Osteocyte (in vitro differentiated cells): ENCODE measurements at places on chromosomes 2 and 18.

GRCh38 chr2:38793511-38793910 lies 15.5 kb downstream of the GEMIN6 start:
- H3K36me3 ChIP-seq: peaks cover 10% of the 10 kb centered on the region
- no peaks in the 10 kb centered on the region for H3K4me1 ChIP-seq
- H3K27me3 ChIP-seq: no peaks in the 10 kb centered on the region
- DNase-seq: no peak
- no peak overlapping the region for H3K27ac ChIP-seq

- H3K27ac ChIP-seq: no peak overlapping the region
- peaks cover 20% of the 10 kb centered on the region for H3K36me3 ChIP-seq
- no peak overlapping the region for H3K4me3 ChIP-seq
- peak; percentile 44 for DNase-seq
- no peaks in the 10 kb centered on the region for H3K27me3 ChIP-seq
- peaks cover 4% of the 10 kb centered on the region for H3K4me1 ChIP-seq
These were observed 94.8 kb upstream of the SMAD7 start for GRCh38 chr18:49045585-49045984.

- H3K27me3 ChIP-seq: no peaks in the 10 kb centered on the region
- no peaks in the 10 kb centered on the region for H3K36me3 ChIP-seq
- H3K27ac ChIP-seq: no peak overlapping the region
- DNase-seq: no peak
These were observed 1.3 kb downstream of the NT5C1B start for GRCh38 chr2:18588049-18588448.

DNA sequence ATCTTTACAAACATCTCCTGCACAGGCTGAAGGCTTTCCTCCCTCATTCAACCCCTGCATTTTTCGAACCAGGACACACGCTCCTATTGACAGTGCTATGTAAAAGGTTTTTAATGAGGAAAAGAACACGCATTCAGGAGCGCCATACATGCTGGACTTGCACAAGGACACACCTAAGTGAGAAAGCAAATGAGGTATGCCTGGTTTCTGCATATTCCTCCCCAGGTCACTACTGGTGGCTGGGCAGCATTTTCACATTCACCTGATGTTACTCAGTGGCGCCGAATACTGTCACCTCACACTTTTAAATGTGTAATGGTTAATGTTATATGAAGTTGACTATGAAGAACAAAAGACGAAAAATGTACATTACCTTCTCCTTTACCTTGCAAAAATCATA lies 150.6 kb downstream of the ANTXR1 start:
- no peak overlapping the region for H3K4me3 ChIP-seq
- H3K27me3 ChIP-seq: no peaks in the 10 kb centered on the region
- peaks cover 31% of the 10 kb centered on the region for H3K4me1 ChIP-seq
- no peak for DNase-seq
- peak overlapping the region; percentile 69 for H3K27ac ChIP-seq
